ENCODE measurements at places on chromosomes 1 and 21. TPM values are rescaled to one million over a fixed set of nuclear protein-coding genes. Genes with fewer than 3 reads are reported as not detected.

DNA sequence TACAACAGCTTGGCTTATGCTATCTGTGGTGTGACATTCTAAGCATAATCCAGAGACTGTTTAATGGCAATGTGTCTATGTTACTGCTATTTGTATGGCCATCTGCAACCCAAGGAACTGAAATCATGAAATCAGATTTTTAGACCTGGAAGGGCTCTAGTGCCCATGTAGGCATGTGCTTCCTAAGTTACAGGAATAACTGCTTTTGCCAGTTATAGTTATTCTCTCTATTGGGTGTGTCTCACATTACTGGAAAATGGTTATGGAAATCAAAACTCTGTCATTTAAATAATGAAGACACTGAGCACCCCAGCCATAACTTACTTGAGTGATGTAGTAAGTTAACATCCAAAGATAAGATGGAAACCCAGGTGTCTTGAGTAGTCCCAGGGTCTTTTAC is 12.6 kb upstream of the JUN start:
- DNase-seq = no peak

DNA sequence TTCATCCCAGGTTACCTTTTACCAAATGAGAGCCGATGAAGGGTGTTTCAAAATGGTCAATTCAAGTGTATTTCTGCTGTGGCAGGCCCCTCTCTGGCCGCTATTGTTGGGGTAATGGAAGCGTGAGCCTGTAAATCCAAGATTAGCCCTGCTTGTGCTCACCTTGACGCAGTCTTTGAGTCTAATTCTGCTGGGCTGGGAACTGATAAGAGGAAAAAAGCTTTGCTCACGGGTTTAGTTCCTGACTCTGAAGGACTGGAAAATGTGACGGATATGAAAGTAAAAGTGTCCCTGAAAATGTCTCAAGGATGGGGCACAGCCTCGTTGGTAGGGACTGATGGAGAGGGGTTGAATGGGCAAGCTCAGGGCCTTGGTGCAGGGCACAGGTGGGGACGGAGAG is 125.9 kb upstream of the GALNT2 start:
- DNase-seq = no peak

GRCh38 chr1:219542828-219543518 is 69.9 kb downstream of the ZC3H11B start:
- DNase-seq = no peak

DNA sequence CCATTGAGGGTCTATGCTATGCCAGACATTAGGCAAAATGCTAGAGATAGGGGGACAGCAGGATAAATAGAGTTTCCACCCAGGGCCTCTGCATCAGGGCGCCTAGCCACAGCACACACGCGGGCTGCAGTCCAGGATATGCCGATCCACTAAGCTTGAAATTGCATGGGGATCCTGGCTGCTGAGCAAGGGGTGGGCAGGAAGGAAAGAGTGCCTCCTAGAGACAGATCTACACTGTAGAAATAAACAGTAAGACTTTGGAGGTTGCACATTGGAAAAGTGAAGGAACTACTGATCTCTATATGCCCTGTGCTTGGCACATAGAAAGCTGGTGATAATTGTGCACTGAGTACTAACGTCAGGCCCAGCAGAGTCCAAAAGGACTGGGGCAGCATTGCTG is 411.1 kb downstream of the PRDM2 start:
- no peak for DNase-seq

GRCh38 chr1:59552007-59552406 is 255.1 kb downstream of the FGGY start:
- no peak for DNase-seq

GRCh38 chr1:24133819-24134218 is 9.1 kb downstream of the IL22RA1 start:
- DNase-seq = no peak

MANEAL gene
- 4.0 TPM for polyA plus RNA-seq

GLIS1 gene
- 0.21 TPM for polyA plus RNA-seq

SPATA46 gene
- not detected for polyA plus RNA-seq

NPL gene
- polyA plus RNA-seq = 2.7 TPM

CFHR2 gene
- polyA plus RNA-seq = not detected
